NCI-H524 (cell line): ENCODE measurements at places on chromosomes 2 and 18.
A peak's percentile ranks its signal among the peaks of the same experiment; 100 is the strongest.

DNA sequence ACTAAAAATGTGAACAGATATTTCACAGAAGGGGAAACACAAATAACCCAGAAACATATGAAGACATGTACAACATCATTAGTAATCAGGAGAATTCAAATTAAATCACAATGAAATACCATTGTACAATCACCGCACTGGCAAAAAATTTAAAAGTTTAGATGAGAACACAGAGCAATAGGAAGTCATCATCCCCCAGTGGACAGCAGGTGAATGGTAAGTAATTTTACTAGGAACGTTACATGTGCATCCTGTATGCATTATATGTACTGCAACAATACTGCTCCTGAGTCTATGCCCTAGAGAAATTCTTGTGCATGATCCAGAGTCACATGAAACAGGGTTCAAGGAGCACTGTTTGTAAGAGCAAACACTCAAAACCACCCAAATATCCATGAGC is 713.8 kb downstream of the NRXN1 start:
- DNase-seq = no peak

GRCh38 chr2:172792711-172793110 is 57.1 kb downstream of the RAPGEF4 start:
- no peak for DNase-seq

DNA sequence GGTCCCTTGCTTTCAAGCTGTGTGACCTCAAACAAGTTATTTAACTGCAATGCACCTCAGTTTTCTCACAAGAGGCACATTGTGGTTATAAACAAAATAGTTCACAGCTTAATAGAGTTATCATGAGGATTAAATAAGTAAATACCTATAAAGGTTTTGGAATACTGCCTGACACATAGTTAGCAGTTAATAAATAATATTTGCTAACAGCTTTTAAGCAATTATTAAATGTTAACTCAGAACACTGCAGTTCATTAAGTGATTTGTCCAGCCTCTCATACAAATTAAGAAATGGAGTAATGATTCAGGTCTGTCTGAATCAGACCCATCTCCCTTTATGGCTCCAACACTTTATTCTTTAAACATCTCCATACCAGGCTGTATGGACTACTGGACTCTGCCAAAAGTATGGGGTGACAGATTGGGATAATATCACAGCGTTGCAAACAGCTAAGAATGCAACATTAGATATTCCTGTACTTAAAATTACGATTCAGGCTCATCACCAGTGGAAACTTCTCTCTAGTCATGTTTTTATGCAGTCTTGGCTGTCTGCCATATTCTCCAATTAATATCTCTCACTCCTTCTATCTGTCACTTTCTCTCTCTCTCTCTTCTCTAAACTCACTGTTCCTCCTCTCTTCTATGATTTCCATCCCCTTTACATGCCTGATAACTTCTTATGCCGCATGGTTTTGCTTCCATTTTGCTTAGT is 370.6 kb upstream of the UBE2E3 start:
- no peak for DNase-seq

GRCh38 chr2:217793566-217794132 is 209.1 kb downstream of the TNS1 start:
- DNase-seq = no peak

GRCh38 chr18:35335866-35336265 is 8.4 kb downstream of the ZNF24 start:
- DNase-seq = peak; percentile 73

DNA sequence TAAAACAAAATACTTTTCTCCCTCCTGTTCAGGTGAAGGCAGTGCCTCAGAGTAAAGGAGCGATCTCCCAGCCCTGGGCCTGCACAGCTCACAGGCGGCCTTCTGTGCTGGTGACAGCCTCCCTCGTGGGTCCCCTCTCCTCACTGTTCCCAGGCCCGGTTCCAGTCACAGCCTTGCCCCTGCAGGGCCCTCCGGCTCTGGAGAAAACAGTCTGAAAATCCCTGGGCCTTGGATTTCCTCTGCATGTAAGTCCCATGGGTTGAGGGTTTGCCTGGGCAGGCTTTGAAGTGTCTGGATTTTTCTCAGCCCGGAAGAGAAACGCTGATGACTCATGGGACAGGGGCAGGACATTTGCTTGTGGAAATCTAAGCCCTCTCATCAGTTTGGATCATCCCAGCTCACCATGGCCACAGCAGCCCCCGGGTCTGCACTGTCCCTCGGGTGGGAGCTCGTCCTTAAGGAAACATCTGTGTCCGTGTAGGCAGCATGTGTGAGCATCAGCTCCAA is 186.1 kb upstream of the RAB12 start:
- DNase-seq = no peak

DNA sequence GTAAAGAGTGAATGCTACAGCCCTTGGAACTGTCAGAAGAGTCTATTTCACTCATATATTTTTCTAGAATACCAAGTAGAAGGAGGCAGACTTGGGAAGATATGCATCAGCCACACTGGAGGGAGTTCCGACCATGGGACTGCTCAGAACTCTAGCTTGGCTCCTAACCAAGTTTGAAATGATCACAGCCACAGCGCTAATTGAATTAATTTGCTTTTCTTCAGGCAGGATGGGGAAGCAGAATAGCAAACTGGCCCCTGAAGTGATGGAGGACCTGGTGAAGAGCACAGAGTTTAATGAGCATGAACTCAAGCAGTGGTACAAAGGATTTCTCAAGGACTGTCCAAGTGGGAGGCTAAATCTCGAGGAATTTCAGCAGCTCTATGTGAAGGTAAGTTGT is 51.4 kb downstream of the VSNL1 start:
- DNase-seq = no peak

GRCh38 chr2:171763602-171764001 is 76.3 kb downstream of the DYNC1I2 start:
- DNase-seq = no peak

DNA sequence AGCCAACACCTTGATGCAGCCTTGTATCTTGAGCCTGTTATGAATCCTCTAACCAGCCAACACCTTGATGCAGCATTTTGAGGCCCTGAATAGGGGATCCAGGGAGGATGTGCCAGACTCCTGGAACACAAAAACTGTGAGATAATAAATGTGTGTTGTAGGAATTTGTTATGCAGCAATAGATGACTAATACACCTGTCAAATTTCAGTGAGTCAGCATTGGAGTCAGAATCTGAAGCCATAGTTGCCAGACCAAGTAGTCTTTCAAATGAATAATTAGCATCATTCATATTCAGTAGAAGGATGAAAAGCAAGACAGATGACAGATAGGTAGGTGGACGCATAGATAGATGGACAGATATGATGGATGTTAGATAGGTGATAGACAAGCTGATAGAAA is 942.5 kb upstream of the SLC39A10 start:
- DNase-seq = no peak

DNA sequence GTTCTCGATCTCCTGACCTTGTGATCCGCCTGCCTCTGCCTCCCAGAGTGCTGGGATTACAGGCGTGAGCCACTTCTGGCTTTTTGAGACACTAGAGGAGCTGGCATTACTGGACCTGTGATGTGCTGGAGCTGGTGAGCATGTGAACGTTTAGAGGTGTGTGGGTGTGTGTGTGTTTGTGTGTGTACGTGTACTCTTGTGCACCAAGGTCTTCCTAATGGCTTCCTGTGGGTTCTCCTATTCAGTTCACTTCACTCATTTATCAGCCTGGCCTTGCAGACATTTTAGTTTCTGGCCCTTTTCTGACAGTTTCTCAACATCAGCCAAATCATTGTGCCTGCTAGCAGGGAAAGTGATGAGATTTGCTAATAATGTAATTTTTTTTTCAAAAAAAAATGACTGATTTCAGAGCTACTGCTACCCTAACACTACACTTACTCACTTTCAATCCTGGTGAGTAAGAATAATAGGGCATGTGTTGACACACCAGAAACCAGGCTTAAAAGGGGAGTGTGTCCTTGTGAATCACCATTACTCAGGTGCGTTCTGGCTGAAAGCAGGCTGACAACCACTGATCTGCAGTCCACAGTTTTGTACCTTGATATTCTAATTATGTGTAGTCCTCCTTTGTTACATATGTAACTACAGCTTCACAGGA is 41.0 kb upstream of the ACTR3 start:
- no peak for DNase-seq

- no peak for DNase-seq
Measured at GRCh38 chr2:198710562-198710961, 747.2 kb downstream of the SATB2 start.

DNA sequence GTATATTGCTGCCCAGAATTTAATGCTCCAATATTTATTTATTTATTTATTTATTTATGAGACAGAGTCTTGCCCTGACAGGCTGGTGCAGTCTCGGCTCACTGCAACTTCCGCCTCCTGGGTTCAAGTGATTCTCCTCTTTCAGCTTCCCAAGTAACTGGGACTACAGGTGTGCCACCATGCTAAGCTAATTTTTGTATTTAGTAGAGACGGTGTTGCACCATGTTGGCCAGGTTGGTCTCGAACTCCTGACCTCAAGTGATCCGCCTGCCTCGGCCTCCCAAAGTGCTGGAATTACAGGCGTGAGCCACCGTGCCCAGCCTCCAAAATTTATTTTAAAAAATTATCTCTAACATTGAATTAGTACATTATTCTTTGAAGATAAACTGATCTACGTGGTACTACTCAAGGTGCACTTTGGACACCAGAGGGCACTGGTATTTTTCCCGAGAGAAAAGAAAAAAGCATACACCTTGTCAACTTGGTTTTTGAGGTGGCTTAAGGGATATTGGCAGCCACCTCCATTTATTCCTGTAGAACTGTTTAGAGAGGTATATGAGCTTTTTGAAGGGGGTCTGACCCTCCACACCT is 1.4 kb upstream of the IDH1 start:
- DNase-seq = no peak

- DNase-seq = no peak
Measured at GRCh38 chr2:212145121-212145520, 393.5 kb downstream of the ERBB4 start.

DNA sequence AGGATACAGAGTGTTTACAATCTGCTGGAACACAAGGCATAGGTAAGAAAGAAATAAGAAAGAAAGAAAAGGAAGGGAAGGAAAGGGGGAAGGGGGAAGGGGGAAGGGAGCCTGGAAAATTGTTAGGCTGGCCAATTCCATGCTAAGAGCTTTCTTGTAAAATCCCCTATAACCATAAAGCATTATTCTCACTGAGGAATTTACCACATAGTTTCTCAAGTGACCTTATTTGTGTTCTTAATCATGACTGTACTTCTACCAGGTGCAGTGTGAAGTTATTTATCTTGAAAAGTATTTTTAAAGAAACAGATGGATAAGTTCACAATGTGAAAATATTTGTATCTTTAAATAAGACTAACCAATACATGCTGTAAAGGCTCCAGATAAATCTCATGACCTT is 39.2 kb upstream of the KIDINS220 start:
- DNase-seq = no peak

- no peak for DNase-seq
Measured at GRCh38 chr18:37270038-37270665, 295.4 kb downstream of the CELF4 start.

- DNase-seq = no peak
Measured at GRCh38 chr2:216714376-216714775, 19.0 kb upstream of the IGFBP5 start.

DNA sequence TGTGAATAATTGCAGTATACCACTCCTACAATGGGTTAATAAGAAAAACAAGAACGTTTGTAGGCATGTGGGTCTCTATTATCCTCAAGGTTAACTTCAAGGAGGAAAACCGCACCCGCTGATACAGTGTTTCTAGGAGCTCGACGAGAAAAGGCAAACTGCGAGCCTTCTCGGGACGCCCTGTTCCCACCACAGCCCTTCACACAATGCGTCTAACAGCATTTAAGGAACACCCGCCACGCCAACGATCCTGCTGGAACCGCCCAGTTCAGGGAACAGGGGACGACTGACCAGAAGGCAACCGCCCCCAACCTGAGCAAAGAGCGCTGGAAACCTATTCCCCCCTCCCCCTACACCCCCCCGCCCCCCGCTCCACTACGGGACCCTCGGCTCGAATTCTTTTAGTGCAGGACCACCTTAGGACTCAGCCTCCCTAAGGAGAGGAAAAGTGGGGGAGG is 710 bp upstream of the TMSB10 start:
- DNase-seq = peak; percentile 47

DNA sequence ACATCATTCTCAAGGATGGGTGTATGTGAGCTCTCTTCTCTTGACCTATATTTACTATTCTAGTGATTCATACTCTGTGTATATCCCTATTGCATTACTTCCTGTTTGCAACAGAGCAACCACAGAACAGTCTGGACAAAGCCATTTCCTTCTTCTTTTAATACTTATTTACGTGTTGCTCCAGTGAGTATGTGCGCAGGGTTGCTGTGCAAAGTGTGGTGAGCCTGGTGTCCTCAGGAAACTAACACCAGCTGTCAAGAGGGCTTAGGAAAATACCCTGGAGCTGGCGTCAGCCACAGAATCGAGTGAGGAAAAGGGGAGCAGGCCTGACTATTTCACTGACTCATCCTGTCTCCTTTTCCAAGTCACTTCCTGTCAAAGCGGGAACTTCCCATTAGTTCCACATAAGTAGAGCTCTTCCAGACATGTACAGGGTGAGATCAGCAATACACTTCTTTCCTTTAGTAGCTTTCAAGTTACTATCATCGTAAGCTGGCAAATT is 214.1 kb upstream of the COPS8 start:
- no peak for DNase-seq

DNA sequence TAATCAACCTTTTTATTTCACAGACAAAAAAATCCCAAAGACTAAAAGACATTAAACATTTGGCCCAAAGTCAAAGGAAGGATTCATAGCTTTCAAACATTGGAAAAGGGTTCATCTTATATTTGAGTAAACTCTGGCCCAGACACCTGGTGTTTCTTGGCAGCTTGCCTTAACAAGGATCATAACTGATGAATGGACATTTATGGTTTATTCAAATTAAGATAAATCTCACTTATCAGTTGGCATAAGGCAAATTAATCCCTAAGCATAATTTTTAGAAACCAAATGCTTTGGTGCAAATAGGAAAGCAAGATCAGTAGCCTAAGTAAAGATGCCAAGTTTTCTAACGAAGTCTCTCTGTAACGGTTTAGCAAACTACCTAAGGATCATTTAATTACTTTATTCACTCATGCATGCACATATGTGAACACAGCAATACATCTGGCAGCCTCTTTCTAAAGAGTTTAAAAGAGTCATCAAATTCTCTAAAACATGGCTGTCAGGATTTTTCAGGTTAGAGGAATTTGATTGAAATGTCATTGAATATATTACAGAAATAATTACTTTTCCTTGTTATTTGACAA is 323.4 kb upstream of the RBMS1 start:
- peak; percentile 84 for DNase-seq

DNA sequence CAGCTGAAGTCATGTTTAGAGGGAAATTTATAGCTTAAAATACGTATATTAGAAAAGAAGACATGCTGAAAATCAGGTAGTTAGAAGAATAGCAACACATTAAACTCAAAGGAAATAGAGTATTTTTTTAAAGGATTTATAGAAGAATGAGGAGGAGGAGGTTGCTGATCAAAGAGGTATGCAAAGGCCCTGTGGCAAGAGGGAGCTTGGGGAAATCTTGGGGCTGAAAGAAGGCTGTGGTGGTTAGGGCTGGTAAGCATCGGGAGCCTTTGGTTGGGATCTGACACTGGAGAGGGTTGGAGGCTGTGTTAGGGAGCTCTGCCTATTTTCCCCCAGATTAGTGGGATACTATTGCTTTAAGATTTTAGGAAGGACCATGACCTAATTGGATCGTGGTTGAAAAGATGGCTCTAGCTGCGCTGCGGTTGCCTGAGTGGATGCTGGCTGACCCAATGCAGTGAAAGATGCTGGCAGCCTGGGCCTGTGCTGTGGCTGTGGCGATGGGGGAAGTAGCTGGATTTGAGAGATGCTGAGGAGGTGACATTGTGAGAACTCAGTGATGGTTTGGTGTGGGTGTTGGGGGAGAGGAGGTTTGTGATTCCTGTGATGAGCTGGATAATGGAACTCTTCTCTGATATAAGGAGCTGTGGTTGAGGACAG is 11.7 kb downstream of the DGKD start:
- no peak for DNase-seq

- DNase-seq = no peak
Measured at GRCh38 chr2:225020168-225020849, 22.0 kb downstream of the DOCK10 start.
